ENCODE measurements at places on chromosomes 3 and 15.

GRCh38 chr15:49199666-49200065 lies 29.6 kb downstream of the GALK2 start:
- no peak for DNase-seq

- no peak for DNase-seq
Observed at GRCh38 chr3:47011371-47011770, 31.9 kb downstream of the NBEAL2 start.

DNA sequence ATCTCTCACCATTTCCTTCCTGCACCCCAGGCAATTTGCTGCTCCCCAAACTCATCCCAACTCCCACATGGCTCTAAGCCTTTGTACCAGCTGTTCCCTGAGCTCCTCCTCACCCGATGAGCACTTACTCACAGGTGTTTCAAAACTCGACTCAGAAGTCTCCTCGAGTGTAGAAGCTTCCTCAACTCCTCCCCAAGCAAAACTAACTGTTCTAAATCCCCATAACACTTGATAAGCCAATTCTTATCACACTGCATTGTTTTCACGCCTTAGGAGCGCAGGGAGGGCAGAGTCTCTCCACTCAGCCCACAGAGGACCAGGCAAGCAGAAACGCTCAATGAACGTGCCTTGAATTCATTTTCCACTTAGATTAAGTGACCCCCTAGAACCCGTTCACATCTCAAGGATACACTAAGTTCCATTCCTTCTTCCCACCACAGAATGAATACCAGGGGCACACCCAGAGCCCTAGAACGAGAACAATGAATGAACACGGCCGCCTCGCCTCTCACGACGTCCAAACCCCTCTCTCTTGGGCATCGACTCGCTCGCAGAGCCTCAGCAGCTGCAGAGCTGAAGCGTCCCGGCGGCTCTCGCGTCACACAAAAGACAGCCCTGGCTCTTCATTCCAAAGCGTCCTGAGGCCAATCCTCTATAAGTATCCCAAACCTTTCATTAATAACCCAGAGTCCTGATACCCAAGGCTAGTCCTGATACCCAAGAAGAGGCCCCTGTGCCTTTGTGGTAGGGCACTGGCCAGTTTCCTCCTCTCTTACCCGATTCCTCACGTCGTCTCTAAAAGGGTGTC lies 1.1 kb downstream of the RAF1 start:
- peak; percentile 70 for DNase-seq

GRCh38 chr3:167895684-167896083 lies 160.2 kb downstream of the SERPINI1 start:
- DNase-seq: no peak

- DNase-seq: no peak
Observed at GRCh38 chr15:98127586-98127985, 167.1 kb downstream of the ARRDC4 start.

DNA sequence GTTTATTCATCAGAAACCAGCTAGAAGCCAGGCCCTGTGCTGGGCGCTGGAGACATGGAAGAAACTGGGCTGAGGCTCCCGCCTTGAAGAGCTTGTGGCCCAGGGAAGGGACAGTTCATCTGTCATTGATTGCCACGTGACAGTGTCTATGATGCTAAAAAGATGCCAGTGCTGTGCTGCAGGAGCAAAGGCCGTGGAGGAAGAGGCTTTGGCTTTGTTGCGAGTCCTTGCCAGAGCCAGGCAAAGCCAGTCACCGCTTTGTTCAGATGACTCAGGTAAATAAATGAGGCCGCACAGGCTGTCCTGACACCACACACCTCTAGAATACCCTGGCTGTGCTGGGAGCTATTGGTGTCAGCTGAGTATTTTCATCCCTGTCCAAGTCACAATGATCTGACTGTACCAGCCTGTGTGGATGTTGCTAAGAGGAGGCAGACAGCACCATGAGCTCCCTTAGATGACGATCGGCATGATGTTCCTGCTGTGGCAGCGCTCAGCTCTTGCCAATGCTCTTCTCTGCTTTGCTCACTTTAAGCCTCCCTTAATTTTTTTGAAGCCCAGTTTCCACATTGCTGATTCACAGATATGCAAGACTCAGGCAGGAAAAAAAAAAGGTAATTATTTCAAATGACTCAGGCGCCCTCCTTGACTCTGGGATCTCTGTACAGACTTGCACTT lies 77.5 kb downstream of the CCNL1 start:
- DNase-seq: no peak

DNA sequence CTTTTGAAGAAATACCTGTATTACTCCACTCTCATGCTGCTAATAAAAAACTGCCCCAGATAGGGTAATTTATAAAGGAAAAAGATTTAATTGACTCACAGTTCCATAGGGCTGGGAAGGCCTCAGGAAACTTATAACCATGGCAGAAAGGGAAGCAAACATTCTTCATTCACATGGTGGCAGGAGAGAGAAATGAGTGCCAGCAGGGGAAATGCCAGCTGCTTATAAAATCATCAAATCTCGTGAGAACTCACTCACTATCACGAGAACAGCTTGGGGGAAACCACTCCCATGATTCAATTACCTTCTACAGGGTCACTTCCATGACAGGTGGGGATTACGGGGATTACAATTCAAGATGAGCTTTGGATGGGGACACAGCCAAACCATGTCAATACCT lies 18.7 kb downstream of the MFSD1 start:
- DNase-seq: peak; percentile 58

GRCh38 chr3:178388473-178388872 lies 147.8 kb upstream of the KCNMB2 start:
- no peak for DNase-seq

GRCh38 chr3:5750874-5751640 lies 563.5 kb downstream of the EDEM1 start:
- no peak for DNase-seq

- DNase-seq: no peak
Observed at GRCh38 chr3:8567784-8568575, 66.4 kb downstream of the LMCD1 start.

DNA sequence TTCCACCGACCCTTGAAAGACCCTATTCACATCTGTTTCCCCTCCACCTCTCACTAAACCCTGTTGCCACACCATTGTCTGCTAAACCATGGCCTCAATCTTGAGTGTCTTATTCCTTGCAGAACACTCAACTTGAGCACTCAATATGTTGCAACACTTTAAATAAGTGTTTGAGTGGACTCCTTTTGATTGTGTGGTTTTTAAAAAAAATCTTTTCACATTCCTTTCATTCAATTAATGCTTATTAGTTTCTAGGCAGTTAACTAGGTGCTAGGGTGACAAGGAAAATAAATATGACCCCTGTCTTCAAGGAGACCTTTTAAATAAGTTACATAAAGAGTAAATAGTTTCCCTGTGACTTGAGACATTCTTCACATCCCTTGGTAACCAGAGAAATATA lies 13.3 kb upstream of the HHLA2 start:
- DNase-seq: no peak

DNA sequence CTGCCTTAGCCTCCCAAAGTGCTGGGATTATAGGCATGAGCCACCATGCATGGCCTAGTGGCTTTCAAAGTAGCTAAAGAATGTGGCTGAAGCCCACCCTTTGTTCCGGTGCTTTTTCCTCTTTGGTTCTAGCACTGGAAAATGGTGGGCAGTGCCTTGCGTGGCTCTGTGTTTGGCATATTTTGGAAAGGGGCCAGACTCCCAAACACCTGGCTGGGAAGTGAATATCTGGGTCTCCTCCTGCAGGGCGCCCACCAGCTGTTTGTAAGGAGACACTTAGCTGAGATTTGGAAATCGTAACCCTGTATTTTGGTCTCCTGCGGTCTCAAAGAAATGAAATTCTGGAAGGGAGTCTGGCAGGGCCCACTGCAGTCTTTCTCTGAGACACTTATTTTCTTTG lies 336.4 kb downstream of the IL20RB start:
- peak; percentile 40 for DNase-seq

DNA sequence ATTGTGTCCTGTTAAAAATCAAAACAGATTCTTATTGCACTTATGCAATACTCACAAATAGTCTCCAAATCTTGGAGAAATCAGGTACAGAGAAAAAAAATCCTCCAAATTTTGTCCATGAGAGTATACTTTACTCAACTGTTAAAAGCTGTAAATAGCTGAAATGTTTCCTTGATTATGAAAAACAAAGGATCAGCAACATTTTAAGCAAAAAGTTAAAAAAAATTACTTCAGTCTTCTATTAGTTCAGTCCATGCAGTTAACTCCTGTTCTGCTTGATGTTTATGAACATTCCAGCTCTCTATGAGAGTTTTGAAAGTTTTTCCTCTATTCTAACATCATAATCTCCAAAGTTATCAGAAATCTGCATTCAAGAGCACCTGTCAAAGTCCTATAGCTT lies 22.8 kb upstream of the ZNF80 start:
- DNase-seq: no peak

GRCh38 chr15:74826364-74826819 lies at the start of gene CPLX3:
TSS of gene CPLX3 (plus strand) at chr15:74826627. CDS start at chr15:74826704, 77 bp downstream.
- peak; percentile 57 for DNase-seq

- DNase-seq: no peak
Observed at GRCh38 chr3:198070871-198071270, 110.9 kb downstream of the LMLN start.

DNA sequence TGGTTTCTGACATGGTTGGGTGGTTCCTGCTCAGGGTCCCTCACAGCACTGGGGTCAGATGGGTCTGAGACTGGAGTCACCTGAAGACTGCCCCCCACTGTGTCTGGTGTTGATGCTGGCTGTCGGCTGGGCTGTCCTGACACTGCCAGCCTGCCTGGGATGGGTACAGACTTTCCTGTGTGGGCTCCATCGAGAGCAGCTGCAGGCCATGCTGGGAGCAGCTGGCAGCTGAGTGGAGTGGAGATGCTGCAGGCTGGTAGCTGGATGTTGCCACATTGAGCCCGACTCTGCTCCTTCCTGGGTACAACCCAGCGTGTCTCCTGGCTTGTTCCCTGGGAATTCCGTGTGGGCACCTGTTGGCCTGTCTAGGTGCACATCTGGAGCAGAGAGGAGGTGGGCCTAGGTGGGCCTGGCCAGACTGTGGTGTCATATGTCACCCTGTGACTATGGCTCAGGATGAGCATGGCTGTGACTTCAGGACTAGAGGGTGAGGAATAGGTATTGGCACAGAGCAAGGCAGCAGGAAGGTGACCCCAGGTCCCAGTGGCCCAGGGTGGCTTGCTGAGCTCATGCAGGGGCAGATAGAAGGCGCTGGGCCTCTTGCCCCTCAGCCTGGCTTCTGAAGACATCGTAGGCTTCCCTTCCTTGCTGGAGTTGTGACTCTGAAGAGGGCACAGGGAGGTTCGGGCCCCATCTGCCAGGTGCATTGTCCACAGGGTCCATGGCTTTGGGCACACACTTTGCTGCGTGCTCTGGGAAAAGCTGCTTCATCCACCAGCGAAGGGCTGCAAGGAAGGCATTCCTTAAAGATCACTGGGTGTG lies 40.0 kb upstream of the PRR23E start:
- no peak for DNase-seq

GRCh38 chr15:91541286-91541685 lies 312.2 kb upstream of the SLCO3A1 start:
- DNase-seq: no peak

DNA sequence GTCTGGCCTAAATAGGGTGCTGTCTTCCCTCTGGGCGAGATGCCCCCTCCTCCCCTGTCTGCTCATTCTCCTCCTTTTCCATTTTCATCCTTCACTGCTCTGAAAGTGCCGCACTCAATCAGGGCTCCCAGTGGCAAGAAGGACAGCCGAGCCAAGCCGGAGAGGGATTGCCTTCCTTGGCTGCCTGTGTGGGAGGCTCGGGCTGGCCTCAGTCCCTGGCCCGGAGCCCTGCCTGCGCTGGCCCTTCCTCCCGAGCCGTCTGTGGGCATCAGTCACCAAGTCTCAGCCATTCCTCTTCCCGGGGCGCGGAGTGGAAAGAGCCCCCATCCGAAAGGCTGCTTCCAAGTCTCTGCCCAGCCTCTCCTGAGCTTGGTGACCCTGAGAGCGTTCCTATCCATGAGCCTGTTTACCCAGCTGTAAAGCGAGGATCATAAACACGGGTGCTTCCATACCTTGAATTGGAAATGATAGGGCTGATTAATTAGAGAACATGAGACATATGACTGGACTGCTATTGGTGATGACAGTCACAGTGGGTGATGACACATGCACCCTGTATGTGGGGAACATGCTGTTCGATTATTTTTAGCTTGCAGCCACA lies 59.1 kb upstream of the TLE3 start:
- no peak for DNase-seq

- no peak for DNase-seq
Observed at GRCh38 chr3:86949850-86950249, 41.1 kb downstream of the VGLL3 start.

DNA sequence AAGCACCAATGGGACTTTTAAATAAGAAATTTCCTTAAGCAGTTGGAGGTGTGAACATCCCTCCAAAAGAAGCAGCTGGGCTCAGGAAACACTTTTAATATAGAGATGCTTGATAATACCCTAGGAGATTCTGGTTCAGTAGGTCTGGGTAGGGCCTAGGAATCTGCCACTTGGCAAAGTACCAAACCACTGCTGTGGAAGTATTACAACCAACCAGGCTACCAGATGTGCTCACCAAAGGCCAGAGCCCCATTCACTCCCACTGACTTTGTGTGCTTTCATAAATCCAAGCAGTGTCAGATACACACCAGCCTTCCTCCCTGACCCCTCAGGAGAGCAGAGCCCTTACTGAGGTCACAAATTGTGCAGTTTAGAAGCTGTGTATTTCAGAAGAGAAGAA lies 162.6 kb downstream of the CCNL1 start:
- no peak for DNase-seq

GRCh38 chr3:189355481-189356201 lies 183.9 kb downstream of the TPRG1 start:
- peak; percentile 54 for DNase-seq

GRCh38 chr3:77915336-77915735 lies 875.4 kb downstream of the ROBO2 start:
- DNase-seq: no peak

- DNase-seq: no peak
Observed at GRCh38 chr15:64990168-64990470, 405 bp upstream of the SPG21 start.

- DNase-seq: no peak
Observed at GRCh38 chr3:78201091-78201490, 1161.2 kb downstream of the ROBO2 start.

DNA sequence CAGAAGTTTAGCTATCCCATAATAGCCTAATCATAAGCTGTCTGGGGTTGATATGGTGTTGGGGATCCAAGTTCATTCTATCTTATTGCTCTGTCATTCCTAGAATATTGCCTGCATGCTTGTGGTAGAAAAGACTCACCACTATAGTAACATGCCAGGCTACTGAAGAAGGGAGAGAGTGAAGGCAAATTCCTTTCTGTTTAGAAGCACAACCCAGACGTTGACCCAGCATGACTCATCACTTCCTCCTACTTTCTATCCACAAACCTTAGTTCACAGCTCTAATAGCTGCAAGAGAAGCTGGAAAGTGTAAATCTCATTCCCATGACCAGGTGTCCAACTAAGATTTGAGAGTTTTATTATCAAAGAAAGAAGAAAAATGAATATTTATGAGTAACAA lies 57.8 kb upstream of the NMD3 start:
- DNase-seq: no peak

DNA sequence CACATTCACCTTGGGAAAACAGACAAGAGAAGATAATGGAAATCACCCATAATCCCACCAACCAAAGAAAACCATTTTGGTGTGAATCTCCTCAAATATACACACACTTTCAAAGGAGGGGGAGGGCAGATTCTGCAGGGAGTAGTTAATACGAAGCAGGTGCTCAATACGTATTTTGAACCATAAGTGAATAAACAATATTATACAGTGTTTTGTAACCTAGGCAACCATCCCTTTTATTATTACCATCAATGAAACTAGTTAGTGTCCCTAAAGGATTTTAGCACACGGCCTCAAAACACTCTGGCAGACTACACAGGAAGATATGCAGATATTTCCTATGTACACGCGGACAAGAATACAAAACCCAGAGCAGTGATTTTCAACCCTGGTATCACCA lies 6.1 kb downstream of the OSBPL10 start:
- no peak for DNase-seq

- DNase-seq: no peak
Observed at GRCh38 chr15:90160781-90161727, 40.1 kb upstream of the SEMA4B start.
